ENCODE measurements at places on chromosomes 3 and 15.

DNA sequence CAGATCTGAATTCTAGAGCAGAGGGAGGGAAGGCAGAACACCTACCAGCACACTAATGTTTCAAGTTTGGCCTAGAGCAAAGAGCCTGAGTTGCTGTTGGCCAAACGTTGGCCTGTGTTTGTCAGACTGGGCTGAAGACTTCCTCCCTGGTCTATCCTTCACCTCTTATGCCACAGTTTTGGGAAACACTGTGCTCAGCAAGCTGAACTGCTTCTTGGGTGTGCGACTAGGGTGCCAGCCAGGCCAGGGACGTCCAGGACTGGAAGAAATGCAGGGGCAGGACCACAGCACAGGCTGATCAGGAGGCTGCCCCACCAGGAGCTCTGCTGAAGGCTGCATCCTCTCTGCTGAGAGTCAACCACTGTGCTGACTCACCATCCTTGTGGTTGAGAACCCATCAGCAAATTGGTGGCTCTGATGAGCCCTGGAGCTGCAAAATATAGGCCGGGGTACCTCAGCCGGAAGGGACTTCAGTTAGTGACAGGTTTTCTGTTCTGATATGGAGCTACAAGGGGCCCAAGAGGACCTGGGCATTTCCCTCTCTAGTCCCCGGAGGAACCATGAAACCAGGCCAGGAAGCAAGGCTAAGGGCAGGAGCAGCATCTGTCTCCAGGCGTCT lies 131.6 kb upstream of the RASGRP1 start:
- DNase-seq = peak; percentile 44

DNA sequence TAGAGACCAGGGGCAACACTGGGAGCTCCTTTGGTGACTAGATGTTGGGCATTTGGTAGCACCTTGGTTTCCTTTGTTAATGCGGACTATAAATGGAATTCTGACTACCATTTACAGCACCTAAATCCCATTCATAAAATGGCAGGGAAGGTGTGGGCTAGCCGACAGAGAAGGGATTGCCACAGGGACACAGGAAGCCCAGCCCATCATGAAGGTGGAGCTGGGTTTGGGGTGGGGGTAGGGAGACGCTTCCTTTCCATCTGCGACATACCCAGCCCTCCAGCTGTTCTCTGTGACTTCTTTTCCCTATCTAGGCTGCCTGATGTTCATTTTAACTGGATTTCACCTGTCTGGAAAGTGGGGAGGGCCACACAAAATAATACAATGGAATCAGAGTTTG lies 21.0 kb downstream of the ABHD2 start:
- no peak for DNase-seq

GRCh38 chr3:56342475-56342874 lies 125.8 kb downstream of the ERC2 start:
- no peak for DNase-seq

- no peak for DNase-seq
Measured at GRCh38 chr15:74552773-74553441, 11.9 kb downstream of the ARID3B start.

GRCh38 chr15:89669941-89670340 lies 9.2 kb downstream of the PLIN1 start:
- no peak for DNase-seq

- no peak for DNase-seq
Measured at GRCh38 chr15:68449389-68449788, 17.4 kb upstream of the ITGA11 start.

DNA sequence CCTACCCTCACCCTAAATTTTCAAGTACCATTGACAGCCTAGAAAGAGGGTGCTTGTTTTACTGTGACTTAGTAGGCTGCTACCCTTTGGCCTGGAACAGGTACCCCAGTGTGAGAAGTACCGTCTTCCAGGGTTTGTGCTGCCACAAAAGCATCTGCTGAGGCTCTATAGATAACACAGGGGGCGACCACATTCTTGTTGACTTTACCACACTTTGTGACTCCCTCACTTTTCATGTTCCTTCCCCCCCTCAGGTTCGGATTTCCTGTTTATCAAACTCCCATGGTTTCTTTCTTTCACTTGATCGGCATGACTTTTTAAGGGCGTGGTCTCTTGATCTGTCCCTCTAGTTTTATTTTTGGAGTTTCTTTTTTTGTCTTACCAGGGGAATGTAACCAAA lies 23.5 kb downstream of the EXOG start:
- no peak for DNase-seq

DNA sequence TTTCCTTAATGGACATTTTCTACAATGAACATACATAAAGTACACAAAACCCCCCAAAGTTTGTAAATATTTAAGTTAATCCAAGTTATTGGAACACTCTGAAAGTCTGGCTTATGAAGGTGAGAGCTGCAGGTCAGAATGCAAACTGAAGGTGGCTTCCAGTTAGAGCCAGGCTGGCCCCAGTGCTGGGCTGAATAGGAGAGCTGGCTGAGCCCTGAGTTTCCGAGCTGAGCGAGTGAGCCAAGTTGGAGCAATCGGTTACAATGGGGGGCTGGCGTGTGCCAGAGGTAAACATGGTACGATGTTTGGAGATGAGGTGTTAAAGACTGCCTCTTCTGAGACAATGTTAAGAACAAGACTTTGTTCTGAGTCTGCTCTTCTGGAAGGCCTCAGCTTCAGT lies 230.8 kb upstream of the MCTP2 start:
- no peak for DNase-seq

DNA sequence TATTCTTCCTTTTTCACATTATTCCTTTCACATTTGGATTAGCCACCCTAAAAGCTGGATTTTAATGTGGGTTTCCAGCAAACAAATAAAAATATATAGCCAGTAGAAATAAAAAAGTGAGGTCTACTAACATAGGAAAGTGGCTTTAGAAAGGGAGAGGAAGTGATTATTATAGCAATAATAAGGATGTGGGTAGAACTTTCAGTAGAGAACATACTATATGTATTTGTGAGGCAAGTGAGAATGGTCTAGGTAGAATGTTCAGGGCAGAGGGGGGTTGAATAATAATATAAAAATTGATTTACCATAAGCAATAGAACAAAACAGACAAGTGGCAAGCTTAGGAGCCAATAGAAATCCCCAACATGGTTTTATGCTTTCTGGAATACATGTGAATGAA lies 88.6 kb downstream of the NR1I2 start:
- DNase-seq = no peak

- no peak for DNase-seq
Measured at GRCh38 chr15:85563328-85563727, 182.9 kb downstream of the AKAP13 start.

- no peak for DNase-seq
Measured at GRCh38 chr3:2041931-2042330, 56.7 kb upstream of the CNTN4 start.

DNA sequence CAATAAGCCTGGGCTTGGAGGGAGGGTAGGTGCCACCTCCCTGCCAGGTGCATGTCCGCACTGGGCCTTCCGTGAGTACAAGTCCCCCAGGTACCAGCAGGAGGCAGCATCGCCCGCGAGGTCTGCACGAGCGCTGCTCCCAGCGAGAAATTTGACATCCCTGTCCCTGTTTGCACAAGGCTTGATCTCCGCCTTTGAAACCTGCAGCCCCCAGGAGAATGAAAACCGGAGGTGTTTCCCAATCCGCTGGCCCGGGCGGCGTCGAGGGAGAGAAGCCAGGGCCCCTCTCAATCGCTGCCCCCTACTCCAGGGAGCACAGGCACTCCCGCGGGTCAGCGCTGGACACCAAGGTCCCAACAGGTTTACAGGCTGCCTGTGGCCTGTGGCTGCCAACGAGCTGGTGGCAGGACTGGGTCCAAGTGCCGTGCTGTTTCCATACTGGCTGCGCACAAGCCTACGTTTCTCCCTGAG lies 961 bp downstream of the HAPLN3 start:
- DNase-seq = peak; percentile 78

GRCh38 chr15:29270169-29270955 lies 740 bp upstream of the NSMCE3 start:
- DNase-seq = no peak

DNA sequence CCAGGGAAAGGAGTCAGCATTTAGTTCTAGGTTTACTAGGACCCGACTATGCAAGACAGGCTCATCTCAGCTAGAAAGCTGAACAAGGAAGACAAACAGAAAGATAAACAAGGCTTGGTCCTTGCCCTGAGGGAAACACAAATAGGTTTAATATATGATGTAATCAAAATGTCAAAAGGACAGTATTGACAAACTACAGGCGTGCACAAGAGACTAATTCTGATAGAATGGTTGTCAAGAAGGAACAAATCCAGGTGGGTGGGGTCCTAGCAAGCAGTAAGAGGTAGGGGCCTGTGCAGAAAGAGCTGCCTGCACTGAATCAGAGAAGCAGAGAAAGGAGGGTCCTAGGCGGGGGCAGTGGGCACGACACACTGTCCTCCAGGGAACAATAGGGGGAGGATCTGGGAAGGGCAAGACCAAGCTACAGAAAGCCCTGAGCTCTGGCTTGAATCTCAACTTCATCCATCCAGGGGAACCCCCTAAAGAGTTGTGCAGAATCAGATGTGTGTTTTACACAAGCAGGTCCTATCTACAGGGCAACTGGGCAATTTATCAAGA lies 23.4 kb downstream of the RFTN1 start:
- no peak for DNase-seq

DNA sequence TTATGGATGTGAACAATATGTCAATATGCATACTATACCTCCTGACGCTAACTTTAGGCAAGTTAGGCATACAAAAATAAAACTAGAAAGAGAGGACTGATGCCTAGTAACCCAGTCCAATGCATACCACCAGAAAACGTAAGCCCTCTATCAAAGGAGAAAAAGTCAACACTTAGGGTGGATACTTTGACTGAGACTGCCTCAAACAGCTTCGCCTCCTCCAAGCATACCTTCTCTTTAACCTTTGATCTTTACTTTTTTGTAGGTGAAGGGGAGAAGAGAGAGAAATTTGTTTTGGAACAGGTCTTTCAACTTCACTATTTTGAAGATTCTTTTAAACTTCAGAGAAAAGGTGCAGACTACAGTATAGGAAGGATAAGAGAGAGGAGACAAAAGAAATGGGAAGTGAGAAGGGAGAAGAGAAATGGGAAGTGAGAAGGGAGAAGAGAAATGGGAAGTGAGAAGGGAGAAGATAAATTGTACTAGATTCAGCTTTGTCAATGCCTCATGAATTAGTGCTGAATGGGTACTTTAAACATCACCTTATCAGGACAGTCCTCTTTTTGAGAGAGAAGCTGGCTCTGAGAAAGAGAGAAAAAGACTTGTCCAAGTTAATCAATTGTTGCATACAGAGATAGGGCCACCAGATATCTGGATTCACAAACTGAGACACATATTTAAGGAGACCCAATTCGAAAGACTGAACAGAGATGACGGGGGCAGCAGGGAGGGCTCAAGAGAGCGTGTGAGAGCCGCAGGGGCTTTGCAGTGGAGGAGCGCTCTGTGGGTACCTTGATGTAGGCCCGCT lies 1.0 kb downstream of the P3H2 start:
- no peak for DNase-seq

Data from activated T-helper 1 cell treated with Interleukin-2 at 50 U/mL for 16 hours (primary cell).